Stimulated activated CD4-positive, alpha-beta T cell treated with anti-CD3 and anti-CD28 coated beads, Interleukin-15, amount 100 ng/mL, for 48 hours (primary cell): ENCODE measurements at places on chromosomes 7 and 10.

DNA sequence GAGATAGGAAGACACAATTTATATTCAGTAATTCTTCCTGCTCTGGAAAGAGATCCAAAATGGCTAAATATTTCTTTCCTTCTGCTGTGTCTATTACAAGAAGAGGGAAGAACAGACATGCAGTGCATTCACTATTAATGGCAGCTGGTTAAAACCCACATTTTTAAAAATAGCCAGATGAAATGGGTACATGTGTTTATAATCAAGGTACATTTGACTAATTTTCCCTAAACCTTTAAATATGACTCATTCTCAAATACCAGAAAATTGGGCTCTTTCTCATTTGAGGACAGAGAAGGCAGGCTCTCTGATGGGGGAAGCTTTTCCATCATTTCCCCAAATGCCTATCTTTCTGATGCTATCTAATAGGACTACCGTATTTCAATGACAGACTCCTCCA, 215.7 kb upstream of the HABP2 start:
- DNase-seq = no peak

- DNase-seq = no peak
Measured at GRCh38 chr7:28112467-28112866, 68.1 kb downstream of the JAZF1 start.

DNA sequence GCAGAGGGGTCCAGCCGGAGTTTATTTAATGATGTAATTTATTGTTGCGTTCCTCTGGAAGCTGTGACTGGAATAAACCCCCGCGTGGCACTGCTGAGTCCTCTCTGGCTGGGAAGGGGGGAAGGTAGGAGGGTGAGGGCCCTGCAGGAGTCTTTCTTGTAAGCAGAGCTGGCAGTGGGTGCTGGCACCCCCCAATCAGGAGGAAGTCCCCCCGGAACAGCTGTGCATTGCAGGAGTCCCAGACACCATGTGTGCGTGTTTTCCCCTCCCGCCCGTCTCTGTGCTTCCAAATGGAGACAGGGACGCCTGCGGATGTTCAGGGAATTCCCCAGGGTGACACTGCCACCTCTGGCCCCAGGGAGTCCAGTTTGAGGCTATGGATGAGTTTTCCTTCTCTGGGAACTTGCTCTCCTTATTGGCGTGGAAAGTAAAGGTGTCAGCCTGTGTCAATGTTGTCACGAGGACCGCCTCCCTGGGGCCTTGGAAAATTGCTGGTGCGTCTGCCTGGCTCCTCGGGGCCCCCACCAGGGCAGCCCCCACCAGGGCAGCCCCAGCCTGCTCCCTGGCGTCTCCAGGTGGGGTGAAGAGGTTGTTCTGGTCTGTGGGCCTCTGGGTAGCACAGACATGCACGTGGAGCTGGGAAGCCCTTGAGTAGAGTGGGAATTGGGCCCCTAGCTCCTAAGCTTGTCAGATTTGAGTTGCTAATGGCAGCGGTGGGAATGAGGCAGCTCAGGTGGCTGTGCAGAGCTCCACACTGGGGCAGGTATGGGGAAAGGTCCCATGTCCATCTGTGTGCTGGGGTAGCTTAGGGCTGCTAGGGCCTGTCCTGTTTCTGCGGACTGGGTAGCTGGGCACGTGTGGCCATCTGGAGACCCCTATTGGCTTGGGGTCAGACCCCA, 2.7 kb downstream of the FZD9 start:
- DNase-seq = no peak

DNA sequence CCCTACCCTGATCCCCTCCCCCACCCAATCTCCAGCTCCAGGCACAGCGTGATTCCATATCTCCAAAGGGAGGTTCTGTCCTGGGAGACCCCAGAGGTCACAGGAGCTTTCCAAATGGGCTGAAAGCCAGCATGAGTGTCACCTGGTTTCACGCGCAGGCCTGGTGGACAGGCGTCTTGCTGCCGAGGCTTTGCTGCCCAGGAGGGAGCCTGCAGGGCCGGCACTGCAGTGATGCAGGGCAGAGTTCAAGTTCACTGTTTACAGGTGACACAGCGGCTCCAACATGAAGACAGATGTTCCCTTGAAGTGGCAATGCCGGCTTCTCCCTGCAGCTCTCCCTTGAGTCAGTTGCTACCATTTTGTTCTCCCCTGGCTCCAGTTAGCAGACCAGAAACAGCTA, 104.3 kb downstream of the TCERG1L start:
- DNase-seq = no peak

DNA sequence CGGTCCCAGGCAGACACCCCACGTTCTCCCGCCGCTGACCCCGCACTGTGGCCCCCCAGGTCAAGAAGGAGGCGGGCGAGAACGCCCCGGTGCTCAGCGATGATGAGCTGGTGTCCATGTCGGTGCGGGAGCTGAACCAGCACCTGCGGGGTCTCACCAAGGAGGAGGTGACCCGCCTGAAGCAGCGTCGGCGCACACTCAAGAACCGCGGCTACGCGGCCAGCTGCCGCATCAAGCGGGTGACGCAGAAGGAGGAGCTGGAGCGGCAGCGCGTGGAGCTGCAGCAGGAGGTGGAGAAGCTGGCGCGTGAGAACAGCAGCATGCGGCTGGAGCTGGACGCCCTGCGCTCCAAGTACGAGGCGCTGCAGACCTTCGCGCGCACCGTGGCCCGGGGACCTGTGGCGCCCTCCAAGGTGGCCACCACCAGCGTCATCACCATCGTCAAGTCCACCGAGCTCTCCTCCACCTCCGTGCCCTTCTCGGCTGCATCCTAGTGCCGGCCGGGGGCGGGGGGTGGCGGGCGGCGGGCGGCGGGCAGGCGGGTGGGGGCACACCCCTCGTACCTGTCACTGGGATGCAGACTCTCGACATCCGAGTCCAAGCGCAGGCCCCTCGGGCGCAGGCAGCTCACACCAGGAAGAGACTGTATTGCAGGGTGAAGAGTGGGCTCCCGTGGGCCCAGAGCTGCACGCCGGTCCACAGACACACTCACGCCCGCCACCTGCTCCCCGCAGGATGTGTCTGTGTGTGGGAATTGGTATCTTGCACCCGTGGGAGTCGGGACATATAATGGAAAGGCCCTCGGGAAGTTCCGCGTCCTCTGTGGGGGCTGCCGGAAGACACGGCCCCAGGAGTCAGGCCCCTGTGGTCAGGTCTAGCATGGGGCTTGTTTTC, 9.6 kb downstream of the MAFK start:
- no peak for DNase-seq

DNA sequence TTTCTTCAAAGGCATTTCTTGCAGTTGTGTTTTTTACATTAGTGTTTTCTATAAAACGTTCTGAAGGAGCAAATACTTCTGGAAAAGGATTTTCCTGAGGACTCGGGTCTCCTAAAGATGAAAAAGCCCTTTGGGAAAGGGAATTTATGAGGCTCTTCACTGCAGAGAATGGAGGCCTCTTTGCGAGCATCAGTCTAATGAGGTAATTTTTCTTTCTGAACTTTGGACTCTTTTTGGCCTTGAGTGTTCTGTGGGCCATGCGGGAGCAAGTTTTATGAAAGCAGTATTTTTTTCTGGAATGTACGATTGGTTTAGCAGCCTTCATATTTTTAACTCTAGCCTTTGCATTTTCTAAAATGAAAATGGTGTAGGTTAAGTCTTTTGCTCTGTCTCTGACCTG, 6.4 kb upstream of the ACBD5 start:
- no peak for DNase-seq

DNA sequence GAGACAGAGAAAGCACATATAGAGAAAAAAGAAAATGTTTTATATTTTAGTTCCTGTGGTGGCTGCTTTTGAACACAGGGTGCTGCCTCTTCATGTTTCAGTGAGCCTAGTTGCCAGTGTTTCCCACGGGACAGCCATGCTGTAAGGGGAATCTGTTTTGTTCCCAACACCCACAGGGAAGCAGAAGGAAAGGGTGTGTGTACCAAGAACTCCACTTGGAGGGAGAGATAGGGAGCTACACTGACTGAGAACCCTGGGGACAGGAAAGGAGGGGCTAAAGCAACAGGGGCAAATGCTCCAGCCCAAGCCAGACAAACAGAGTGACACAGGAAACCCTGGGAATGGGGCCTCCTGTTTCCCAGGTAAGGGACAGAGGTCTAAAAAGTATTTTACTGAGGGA, 40.2 kb downstream of the FRMPD2 start:
- no peak for DNase-seq

- no peak for DNase-seq
Measured at GRCh38 chr10:17779784-17780183, 27.8 kb downstream of the TMEM236 start.

GRCh38 chr7:157271991-157272324, 64.8 kb upstream of the DNAJB6 start:
- DNase-seq = no peak

GRCh38 chr10:128028508-128029289, 97.5 kb downstream of the MKI67 start:
- DNase-seq = no peak

DNA sequence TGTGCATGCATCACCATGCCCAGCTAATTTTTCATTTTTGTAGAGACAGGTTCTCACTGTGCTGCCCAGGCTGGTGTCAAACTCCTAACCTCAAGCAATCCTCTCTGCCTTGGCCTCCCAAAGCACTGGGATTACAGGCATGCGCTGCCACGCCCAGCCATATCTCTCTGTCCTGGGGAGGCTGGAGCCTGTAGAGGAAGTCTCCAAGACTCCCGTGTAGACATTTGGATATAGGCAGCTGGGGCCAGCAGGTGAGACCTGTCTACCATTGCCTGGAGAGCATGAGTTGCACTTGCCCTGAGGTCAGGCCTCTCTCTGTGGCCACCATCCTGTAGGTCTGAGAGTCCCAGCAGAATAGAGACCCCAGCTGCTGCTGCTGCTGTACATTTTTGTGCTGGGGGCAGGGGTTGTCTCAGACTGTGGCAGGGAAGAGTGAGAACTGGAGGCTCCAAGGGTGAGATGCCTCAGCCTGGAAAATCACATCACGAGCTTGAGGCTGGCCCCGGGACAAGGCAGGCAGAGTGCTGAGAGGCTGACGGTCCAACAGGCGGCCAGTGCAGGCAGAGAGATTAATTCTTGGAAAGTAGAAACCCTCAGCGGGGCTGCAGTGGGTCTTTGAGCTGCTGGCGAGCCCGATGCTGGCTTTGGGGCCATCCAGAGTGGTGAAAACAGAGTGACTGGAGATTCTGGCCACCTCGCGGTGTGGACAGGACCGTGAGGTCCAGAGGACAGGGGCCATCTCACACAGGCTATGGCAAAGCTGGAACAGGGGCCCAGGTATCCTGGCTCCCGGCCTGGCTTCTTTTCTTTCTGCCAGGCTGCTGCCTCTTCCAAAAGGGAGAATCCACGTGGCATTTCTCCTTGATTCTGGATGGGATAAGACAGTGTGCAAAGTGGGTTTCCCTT, 60.9 kb downstream of the TMEM270 start:
- DNase-seq = no peak

GRCh38 chr10:80161321-80162083, 29.0 kb downstream of the PLAC9 start:
- no peak for DNase-seq

DNA sequence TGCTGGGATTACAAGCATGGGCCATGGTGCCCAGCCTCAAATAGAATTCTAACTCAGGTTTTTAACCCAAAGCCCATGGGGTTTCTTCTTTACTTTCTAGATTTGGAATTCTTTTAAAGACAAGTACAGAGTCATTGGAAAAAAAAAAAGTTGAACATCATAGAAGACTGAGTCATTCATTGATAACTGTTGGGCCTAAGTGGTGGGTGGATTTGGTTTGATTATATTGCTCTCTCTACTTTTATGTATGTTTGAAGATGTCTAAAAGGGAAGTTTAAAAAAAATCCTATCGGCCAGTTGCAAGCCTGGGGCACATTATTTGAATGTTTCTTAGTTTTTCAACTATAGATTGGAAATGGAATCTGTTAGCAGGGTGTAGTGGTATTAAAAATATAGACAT, 49.7 kb downstream of the INPP5F start:
- no peak for DNase-seq

GRCh38 chr7:31963569-31964175, 106.5 kb downstream of the PDE1C start:
- DNase-seq = no peak

- DNase-seq = no peak
Measured at GRCh38 chr7:24739306-24739705, 18.0 kb downstream of the GSDME start.

DNA sequence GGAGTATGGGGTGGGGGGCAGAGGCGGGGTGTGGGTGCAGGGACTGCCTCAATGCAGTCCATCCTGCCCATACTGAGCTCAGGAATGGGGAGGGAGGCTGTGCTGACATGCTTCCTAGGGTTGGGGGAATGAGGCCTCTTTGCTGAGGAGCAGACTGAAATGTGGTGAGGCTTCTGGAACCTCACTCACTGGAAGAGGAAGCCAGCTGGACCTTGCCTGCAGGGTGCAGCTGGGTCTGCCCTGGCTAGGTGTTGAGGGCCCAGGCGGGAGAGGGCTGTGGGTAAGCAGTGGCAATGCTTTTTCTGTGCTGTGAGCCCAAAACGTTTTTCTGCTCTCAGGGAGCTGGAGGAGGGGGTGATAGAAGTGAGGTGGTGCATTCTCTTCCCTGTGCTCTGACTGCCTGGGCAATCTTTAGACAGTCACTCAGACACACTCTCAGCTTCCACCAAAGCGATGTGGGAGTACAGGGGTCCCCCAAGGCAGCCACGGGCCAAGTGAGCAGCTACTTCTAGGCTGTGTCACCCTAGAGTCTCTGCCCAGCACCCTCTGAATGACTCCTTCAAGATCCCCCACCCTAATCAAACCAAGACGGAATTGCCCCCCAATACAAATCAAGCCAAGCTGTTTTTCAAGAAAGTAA, 41.1 kb upstream of the BMPR1A start:
- DNase-seq = no peak
